ENCODE measurements at places on chromosomes 16 and 17.

DNA sequence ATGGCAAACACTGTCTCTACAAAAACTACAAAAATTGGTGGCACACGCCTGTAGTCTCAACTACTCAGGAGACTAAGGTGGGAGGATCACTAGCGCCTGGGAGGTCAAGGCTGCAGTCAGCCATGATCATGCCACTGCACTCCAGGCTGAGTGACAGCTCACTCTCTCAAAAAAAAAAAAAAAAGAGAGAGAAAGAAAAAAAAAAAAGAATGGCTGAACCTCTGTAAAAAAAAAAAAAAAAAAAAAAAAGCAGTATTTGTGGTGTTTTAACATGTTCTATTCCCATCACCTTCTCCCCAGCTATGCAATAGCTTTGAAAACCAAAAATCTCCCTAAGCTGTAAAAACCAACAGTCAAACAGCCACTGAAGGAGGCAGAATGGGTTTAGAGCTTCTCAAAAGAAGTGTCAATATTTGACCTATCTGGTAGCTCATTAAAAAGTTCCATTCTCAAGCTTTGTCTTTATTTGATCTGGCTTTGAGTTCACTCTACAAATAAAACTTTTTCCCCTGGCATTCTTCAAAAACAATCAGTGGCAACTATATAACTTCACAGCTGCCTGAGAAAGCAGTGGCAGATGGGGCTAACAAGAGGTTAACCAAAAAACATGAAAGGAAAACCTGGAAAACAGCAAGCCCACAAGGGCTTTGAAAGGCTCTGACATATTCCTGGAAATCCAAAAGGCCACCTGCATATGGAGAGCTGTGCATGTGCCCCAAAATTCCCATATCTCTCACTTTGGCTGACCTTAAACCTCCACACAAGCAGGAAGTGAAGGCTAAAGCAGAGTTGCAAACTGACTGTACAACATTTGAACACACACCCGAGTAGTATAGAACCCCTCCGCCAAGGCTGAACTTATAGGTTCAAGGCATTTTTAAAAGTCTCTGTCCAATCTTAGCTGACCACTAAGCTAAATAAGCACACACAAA lies 36.0 kb downstream of the USP32 start:
- no peak for DNase-seq

DNA sequence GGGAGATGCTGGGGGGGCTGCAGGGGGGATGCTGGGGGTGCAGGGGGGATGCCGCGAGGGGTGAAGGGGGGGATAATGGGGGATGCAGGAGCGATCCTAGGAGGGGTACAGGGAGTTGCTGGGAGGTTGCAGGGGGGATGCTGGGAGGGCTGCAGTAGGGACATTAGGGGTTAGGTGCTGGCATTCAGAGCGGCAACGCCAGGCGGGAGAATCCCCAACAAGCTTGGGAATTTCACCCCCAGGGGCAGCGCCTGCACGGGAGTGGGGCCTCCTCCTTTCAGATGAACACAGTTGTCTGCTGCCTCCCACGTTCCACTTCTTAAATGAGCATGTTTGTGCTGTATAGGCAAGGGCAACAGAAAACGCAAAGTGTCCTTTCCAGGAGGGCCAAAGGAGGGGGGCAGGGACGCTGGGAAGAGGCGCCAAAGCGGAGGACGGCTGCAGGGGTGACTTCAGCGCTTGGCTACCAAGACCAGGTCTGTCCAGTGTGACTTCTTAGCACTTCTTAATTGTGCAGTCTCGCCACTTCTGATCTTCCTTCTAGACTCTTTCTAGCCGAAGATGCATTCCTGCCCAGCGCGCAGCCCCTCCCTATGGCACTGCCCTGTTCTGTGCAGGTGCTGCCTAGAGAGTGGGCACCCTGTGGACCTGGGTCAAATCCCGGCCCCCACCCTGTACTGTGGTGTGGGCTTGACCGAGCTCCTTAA lies 2.0 kb upstream of the SLC6A4 start:
- no peak for DNase-seq

GRCh38 chr16:57372372-57373116 lies at the start of gene CX3CL1:
TSS of gene CX3CL1 (plus strand) at chr16:57372490. CDS start at chr16:57372569, 79 bp downstream.
- DNase-seq: no peak

DNA sequence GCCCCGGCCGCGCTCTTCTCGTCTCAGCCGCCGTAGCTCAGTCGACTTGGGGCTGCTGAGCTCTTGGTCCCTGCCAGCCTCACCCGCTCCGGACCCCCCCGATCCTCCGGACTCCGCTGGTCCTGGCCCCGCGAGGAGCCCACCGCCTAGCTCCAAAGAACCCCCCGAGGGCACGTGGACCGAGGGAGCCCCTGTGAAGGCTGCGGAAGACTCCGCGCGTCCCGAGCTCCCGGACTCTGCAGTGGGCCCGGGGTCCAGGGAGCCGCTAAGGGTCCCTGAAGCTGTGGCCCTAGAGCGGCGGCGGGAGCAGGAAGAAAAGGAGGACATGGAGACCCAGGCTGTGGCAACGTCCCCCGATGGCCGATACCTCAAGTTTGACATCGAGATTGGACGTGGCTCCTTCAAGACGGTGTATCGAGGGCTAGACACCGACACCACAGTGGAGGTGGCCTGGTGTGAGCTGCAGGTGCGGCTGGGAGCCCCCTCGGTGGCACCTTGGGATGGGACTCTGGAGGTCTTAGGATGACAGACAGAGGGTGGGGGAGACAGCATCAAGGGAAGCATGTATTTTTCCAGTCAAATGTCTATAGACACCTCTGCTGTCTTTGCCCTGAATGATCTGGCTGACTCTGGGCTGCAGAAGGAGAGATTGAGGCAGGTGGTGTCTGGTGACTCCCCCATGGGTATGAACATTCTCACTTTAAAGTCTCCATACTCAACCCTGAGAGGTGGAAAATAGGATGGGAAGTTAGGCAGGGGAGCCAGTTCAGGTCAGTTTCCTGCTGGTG lies 635 bp downstream of the WNK4 start:
- no peak for DNase-seq

- no peak for DNase-seq
These were observed 6.7 kb upstream of the DPEP3 start for GRCh38 chr16:67986949-67987348.

GRCh38 chr17:73939806-73940205 lies 263.7 kb upstream of the RPL38 start:
- DNase-seq: no peak

GRCh38 chr16:80319181-80319580 lies 221.6 kb upstream of the DYNLRB2 start:
- no peak for DNase-seq

DNA sequence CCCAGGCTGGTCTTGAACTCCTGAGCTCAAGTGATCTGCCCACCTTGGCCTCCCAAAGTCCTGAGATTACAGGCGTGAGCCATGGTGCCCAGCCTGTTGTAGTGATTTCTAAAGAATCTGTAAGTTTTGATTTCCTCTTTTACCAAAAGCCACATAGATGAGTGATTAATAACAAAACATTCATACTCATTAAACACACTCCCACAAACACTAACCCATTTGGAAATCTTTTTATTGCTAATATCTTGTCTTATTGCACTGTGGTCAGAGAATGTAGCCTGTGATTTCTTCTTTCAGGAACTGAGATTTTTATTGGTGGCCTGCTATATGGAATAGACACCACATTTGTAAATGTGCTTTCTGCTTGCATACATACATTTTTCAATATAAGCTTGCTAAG lies 31.6 kb downstream of the MYH10 start:
- DNase-seq: no peak

DNA sequence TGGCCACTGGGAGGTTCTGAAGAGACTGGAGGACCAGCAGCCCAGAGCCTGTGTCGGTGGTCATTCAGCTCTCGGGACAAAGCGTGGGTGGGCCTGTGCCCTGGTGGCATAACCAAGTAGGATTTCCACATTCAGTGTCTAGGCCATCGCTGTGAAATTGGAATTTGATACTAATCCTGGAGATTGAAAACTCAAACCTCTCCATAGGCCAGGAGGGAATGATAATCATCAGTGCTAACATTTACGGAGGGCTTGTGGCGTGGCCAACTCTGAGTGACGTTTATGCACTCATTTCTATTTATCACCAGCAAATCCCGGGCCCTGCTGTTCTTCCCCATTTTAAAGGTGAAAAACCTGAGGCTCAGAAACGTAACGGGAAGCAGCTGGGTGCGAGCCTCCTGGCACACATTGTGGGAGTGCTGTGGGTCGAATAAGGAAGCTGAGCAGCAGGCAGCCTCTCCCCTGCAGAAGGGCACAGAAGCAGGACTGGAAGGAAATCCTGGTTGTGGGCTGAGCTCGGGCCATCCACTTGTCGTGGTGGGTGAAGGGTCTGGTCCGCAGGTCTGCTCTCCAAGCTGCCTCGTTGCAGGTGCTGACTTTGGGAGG lies 33.1 kb downstream of the RAI1 start:
- DNase-seq: no peak

DNA sequence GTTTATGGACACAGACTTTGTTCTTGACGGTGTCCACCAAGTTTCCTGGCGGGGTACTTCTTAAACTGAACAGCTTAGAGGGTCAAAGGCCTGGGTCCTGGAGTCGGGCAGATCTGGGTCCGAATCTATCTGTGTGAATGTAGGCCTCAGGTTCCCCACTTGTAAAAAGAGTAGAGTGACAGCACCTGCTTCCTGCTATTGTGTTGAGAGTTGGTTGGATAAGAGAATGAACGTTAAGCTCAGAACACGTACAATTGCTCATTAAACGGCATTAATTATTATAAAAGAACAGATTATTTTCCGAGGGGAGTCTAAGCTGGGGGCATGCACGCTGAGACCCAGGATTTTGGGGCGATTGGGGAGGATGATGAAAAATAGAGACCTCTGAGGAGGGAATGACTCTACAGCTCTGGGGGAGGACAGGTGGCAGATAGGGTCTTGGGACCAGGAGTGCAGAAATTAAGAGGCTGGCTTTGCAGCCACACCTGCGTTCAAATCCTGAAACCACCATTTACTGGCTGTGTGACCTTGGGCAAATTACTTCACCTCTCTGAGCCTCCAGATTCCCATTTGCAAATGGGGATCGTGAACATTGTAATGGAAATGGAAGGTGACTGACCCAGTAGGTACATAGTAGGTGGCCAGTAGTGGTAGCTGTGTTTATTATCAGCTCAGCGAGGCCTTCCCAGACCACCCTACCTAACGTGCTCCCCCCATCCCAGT lies 862 bp downstream of the CLEC16A start:
- no peak for DNase-seq

GRCh38 chr16:68289202-68289601 lies 21.5 kb downstream of the SLC7A6OS start:
- DNase-seq: no peak

DNA sequence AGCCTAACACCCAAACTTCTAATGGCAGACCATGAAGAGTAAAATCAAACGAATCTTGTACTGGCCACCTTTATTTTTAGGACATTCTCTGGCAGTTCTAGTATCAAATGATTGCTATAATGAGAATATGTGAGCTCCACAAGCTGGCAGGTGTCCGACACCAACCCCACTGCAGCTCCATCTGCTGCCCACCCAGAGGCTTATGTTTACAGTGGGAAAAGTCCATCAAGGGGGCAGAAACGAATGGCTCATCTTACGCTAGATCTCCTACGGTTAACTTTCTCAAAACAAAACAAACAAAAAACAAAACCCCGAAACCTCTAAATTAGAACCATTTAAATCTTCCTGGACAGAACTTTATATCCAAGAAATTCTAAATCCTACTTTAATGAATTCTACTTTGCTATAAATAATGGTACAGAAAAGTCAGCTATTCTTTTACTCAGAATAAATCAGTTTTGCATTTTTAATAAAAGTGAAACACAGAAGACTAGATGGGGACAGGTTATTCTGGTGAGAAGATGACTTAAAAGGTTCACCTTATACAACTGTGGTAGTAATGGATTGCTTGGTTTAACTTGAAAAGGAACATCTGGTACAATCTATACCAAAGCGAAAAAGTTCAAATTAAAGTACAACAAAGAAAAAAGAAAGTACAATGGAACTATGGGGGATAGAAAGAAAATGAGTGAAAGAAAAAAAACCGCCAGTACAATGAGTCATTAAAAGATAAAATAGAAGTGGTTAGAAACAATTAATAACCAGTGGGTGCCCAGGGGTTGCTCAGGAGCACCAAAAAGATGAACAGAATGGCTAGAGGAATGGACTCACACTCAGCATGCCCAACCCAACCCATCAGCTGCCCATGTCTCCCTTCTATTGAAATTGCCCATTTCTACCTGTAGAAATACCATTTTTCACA lies 40.2 kb downstream of the GRB2 start:
- no peak for DNase-seq

DNA sequence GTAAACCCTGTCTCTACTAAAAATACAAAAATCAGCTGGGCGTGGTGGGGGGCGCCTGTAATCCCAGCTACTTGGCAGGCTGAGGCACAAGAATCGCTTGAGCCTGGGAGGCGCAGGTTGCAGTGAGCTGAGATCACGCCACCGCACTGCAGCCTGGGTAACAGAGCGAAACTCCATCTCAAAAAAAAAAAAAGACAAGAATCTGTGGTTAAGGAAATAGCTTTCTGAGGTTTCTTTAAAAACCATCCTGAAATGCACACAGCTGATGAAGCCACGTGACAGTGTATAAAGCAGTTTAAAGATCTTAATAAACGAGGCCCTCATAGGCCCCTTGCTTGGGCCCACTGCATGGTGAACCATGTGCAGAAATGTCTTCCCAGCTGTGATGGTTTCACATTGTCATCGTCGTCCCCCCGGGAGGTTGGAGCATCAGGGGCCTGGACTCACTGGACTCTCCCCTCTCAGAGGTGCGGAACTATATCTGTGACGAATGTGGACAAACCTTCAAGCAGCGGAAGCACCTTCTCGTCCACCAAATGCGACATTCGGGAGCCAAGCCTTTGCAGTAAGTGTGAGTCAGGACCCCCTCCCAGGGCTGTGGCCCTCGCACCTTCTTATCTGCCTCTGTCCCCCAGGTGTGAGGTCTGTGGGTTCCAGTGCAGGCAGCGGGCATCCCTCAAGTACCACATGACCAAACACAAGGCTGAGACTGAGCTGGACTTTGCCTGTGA lies 16.2 kb downstream of the ZNF276 start:
- DNase-seq: no peak

- no peak for DNase-seq
These were observed 25.1 kb downstream of the KSR1 start for GRCh38 chr17:27481327-27481726.

DNA sequence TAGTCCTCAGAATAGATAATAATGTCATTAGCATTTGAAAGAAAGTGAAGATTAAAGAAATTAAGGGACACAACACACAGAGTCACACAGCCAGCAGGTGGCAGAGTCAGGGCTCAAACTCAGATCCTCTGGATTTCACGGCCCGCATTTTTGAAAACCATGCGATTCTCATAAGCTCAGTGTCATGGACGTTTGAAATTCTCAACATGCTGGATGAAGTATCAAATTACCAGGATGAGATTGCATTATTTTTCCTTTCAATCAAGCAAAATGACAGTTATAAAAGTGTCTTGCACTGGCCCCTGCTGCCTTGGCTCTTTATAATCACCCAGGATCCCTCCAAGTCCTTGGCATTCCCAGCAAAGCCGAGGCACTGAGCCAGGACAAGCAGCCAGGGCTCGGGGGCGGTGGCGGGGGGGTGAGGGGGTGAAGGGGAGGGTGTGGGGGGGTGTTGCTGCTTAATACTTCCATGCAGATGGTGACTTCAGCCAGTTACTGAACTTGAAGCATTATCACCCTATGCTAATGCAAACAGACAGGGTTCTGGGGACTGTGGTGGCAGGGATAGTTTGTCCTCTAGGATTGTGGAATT lies 6.6 kb upstream of the BMERB1 start:
- DNase-seq: no peak

GRCh38 chr16:13049688-13050087 lies 148.3 kb downstream of the SHISA9 start:
- DNase-seq: no peak
